ENCODE measurements at places on chromosomes 3 and 15.
A peak's percentile ranks its signal among the peaks of the same experiment; 100 is the strongest.

DNA sequence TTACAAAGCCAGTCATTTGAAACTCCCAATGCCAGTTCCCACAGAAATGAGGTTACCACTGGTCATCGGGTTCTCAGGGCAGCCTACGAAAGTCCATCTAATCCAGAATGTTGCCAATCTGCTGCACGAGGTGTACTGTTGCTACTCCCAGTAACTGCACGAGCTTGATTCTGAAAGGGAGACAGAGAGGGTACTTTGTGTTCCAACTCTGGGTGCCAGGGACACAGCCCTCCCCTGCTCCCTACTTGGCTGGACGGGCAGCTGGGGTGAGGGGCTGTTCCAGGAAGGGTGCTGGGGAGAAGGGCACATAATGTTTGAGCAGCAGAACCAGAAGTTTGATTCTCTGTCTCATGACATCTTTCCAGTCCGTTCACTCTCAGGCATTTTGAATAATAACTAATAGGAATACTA is 27.1 kb upstream of the OSBPL11 start:
- no peak for DNase-seq

DNA sequence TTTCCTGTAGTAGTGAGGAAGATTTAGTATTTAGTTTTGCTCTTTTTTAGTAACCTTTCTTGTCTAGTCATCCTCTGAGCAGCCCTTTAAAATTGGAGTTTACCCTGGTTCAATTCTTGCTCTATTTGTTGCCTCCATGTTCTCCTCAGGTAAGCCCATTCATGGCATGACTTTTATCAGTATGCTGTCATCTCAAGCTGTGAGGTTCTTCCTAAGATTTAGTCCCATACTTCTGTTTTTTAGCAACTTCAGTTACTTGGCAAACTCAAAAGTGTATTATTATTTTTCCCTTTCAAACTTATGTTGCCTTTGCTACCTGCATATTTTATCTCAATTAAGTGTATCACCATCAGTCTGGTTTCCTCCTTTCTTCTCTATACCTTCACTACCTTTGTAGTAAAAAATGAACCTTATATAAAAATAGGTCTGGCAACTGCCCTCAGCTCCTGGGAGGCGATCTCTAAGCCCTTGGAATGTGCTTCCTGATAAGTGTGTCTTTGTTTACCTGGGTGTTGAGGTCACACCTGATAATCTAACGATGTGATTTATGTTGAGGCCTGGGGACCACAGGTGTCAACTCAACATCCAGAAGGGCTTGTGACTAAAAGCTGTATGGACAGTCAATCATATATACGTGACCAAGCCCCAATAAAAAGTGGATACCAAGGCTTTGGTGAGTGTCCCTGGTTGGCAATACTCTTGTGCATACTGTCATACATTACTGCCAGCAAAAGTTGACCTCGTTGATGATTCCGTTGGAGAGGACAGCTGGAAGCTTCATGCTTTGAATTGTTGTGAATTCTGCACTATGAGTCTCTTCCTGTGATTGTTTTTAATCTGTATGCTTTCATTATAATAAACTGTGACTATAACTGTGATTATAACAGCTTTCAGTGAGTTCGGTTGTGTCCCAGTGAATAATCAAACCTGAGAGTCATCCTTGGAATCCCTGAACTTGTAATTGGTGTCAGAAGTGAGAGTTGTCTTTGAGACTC is 3.9 kb downstream of the NSUN3 start:
- no peak for DNase-seq

DNA sequence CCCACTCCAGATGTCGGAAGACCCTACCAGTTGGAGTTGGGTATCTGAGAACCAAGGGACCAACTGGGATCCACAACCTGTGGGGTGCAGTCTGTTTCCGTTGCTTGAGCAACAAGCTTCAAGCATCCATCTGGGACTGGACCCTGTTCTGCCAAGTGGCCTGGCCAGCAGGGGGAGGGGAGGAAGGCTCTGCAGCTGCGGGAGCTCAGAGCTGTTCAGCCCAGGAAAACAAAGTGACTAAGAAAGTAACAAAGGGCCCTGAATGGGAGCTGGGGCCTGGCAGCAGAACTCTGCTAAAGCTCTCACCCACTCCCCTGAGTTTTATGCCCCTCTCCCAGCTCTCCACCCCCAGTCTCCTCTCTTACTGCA is 2.7 kb downstream of the TYRO3 start:
- peak; percentile 45 for DNase-seq

DNA sequence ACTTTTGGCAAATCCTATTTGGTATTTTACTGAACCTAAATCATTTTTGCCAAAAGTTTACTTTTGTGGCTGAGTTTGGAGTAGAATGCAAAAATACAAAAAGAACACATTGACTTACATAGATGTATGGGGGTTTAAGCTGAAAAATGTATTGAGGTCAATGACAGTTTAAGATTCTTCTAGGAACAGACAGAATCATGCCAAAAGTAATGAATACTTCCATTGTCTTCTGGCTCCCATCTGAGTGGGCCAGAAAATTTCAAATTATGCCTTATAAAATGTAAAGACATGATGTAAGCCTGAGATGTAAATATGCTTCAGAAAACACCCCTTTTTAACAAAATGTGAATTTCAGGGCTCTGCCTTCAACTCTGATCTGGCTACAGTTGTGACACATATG is 375.1 kb upstream of the DPH6 start:
- DNase-seq = no peak

- peak; percentile 11 for DNase-seq
Measured at GRCh38 chr3:67719333-67719732, 64.9 kb upstream of the SUCLG2 start.

- DNase-seq = no peak
Measured at GRCh38 chr3:168812234-168812633, 716.5 kb upstream of the GOLIM4 start.

- peak; percentile 69 for DNase-seq
Measured at GRCh38 chr3:128081846-128082245, 29.6 kb downstream of the SEC61A1 start.

- peak; percentile 57 for DNase-seq
Measured at GRCh38 chr15:67479781-67480505, 41.0 kb upstream of the C15orf61 start.

GRCh38 chr3:171878461-171879225 is 35.5 kb downstream of the TMEM212 start:
- peak; percentile 89 for DNase-seq

DNA sequence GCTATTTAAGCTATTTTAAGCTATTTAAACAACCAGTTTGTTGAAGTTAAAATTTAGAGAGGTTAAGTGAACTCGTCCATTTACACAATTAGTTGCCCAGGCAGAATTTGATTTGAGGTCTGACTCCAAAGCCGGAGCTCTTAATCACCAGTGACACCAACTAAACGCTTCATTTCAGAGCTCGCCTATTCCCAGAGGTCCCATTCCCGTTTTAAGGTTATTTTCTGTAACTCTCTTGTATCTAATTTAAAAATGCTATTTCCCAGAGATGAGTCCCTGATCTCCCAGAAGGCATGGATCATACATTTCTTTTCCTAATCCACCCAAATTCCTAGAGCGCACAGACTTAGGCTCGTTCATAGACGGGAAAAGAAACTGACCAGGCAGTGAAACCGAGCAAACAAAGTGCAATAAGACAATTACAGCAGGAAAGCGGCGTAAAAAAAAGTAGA is 904 bp upstream of the MCTP2 start:
- no peak for DNase-seq

GRCh38 chr3:128922804-128923459 is 43.5 kb downstream of the ACAD9 start:
- no peak for DNase-seq

DNA sequence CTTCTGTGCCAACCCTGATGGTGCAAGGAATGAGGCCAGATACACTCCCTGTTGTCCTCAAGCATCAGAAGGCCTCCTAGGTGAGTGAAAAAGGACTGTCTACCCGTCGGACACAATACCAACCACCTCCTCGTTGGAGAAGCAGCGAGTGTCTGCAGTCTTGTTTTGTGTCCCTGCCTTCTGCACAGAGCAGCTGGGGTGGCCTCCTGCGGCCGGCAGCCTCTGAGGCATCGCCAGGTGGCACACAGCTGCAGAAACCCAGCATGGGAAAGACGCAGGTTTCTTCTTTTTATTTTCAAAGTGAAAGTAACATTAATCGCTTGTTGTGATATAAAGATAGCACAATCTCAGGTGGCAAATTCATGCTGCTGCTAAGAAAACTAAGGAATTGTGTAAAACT is 509.9 kb downstream of the OCA2 start:
- DNase-seq = no peak

- no peak for DNase-seq
Measured at GRCh38 chr15:70794596-70795310, 31.4 kb upstream of the UACA start.

GRCh38 chr3:24316887-24317383 is 177.7 kb downstream of the THRB start:
- DNase-seq = no peak

DNA sequence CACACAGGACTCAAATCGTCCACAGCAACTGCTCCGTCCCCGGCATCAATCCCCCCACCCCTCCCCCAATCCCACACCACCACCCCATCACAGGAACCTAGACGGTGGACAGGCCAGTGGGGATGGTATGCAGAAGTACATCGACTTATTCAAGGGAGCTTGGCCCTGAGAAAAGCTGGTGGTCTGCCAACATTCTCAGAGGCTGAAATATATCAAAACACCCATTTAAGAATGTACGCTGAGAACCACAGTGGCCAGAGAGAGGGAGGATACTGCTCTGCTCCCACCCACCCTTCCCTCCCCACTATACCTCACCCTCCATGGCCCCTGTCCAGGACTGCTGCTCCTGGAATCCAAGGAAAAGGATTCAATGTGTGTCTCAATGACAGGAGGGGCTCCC is 12.4 kb upstream of the USP3 start:
- DNase-seq = peak; percentile 79

DNA sequence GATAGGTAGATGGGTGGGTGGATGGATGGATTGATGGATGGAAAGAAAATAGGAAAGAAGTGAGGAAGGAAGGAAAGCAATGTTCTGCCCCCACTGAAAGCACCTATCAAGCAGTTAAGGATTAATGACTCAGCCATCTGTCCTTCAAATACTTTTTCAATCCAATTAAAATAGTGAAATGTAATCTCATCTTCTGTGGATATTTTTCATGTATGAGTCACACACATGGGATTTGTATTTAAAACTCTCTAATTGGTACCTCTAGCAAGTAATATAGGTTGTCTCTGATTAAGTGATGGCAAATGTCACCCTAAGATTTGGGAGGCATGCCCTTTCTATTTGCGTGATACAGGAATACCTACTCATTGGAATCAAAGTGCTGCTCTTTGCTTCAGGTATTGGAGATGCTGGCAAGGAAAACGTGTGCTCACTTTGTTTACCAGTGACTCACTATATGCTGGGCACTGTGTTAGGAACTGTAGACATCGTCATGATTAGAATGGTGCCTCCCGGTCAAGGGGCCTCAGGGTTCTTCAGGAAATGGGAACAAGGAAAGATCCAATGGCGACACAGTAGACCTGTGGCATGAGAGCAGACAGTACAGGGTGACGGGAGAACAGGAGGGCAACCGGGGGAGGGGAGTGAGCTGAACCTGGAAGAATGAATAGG is 230.1 kb downstream of the CLSTN2 start:
- DNase-seq = no peak

- DNase-seq = no peak
Measured at GRCh38 chr3:34419801-34420200, 621.4 kb downstream of the PDCD6IP start.

DNA sequence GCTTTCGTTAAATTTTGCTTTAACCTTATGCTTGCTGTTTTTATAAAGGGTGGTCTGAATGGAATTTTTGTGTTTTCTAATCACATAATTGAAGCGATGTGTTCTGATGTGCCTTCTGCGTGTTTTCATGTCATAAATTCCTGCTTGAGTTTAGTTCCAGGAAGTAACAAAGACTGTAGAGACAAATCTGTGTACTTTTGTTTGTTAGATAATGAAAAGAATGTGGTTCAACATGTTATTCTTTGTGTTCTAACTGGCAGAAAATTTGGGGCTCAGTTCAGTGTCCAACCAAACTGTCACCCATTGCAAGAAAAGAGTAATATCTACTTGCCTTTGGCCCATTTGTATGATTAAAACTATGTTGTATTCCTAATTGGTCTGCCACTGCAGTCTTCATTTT is 324.0 kb downstream of the DIPK2A start:
- no peak for DNase-seq

DNA sequence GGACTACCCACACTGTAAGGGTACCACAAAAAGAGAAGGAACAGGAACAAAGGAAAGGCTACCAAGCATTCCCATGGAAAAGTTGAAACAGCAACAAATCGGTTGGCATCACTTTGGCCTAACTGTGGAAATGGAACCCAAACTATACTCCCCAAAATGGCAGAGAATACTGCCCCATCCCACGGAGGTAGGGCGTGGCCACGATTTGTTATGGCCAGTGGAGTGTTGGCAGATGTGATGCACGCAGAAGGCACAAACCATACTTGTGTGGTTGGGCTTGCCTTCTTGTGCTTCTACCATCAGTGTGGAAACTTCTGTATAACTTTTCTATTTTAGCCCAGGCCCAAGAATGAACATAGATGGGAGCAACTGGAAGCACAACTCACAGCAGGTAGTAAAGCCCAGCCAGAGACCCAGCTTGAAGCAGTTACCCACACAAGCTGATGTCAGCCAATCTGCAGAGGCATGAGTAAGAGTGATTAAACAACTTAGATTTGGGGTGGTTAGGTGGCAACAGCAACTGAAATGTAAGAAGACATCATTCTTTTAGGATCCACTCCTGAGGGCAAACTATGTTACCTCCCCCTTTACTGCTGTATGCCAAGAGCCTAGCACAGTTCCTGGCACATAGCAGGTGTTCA is 64.1 kb downstream of the BTD start:
- DNase-seq = no peak

- no peak for DNase-seq
Measured at GRCh38 chr15:86162172-86162591, 82.5 kb downstream of the AGBL1 start.

GRCh38 chr3:195245531-195245951 is 25.4 kb downstream of the XXYLT1 start:
- DNase-seq = no peak

GRCh38 chr15:58748852-58749531 is 515 bp downstream of the ADAM10 start:
- peak; percentile 42 for DNase-seq

DNA sequence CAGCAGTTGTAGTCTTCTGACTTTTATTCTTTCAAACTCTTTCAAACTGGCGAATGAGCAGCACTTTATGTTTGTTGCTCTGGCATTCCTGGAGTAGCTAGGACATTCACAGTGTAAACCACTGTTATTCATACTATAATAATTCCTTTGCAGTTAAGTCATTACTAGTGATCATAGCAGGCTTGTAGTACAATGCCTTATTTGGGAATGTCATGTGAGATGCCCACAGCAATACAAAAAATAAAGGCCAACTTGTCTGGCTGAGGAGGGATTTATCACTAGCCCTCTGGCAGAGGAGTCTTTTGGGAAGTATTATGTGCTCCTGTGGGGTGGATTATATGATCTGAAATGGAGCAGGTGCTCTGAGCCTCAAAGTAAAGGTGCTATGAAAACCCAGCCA is 197.2 kb downstream of the VGLL3 start:
- DNase-seq = peak; percentile 96

DNA sequence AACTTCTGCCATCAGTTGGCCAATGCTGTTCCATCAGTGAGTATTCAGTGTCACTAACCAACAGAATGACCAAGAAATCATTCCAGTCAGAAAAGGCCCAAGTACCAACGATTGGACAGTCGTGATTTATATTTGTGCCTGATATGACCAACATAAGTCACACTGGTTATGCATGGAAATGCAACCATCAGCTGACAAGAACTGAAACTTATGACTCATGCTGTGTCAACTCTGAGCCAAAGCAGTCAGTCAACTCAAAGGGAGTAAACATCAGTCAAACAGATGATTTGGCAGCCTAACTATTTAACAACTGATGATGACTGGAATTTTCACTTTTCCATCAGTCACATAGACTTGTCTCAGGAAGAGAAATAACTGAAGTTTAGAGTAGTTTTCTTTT is 142.4 kb downstream of the ANXA2 start:
- DNase-seq = no peak

- no peak for DNase-seq
Measured at GRCh38 chr3:142952272-142953193, 10.9 kb downstream of the PAQR9 start.
